ENCODE measurements at places on chromosomes 6 and 20. TPM values are rescaled to one million over a fixed set of nuclear protein-coding genes. Genes with fewer than 3 reads are reported as not detected.

ADGRF5 gene
- 24.5 TPM for total RNA-seq

IPCEF1 gene
- total RNA-seq = 1.6 TPM

SLC12A5 gene
- total RNA-seq = not detected

BPIFB1 gene
- total RNA-seq = not detected

IMPG1 gene
- not detected for total RNA-seq

DNA sequence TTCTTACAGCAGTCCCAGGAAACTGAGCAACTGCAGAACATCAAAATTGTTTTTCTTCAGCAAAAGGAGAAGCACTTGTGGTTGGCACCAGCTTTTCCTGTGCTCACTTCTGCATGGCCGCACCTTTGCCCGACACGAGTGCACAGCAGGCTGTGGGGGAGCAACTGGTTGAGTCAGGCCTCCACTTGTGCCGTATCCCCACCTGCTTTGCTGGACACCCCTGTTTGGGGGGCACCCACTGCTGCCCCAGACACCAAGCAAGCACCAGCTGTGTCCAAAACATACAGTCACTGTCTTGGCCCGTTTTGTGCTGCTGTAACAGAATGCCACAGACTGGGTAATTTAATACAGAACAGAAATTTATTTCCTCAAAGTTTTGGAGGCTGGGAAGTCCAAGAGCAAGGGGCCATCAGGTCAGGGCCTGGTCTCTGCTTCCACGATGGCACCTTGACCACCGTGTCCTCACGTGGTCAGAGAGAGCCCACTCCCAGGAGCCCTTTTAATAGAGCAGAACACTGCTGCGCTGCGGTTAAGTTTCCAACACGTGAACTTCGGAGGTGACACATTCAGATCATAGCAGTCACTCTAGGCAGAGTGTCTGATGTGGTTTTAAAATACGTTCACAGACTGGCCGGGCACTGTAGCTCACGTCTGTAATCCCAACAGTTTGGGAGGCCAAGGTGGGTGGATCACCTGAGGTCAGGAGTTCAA lies 8.7 kb upstream of the GMEB2 start:
- DNase-seq = no peak
- peaks cover 17% of the 10 kb centered on the region for H3K4me1 ChIP-seq
- H3K4me3 ChIP-seq = no peak overlapping the region
- H3K36me3 ChIP-seq = no peaks in the 10 kb centered on the region

DNA sequence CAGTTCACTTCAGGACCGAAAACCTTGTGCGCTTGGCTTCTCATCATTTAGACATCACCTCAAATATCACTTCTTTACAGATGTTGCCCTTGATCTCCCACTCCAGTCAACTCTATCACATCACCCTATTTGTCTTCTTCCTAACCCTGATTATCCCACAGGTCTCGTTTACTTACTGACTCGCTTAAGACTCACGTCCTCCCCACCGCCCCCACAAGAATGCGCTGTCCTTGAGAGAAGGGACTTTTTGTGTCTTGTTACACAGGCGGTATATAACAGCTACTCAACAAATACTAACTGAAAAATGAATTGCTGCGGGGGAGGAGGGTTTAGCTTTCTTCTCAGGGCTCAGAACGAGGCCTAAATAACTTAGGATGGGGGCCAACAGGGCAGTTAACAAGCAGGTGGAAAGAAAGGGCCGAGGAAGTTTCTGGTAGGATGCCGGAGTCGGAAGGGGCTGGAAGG lies 527 bp downstream of the TOMM34 start:
- DNase-seq = no peak
- peak overlapping the region; percentile 78 for H3K27ac ChIP-seq
- peaks cover 19% of the 10 kb centered on the region for H3K36me3 ChIP-seq
- peaks cover 22% of the 10 kb centered on the region for H3K4me1 ChIP-seq

GRCh38 chr6:20286968-20287565 lies 74.8 kb upstream of the MBOAT1 start:
- DNase-seq = no peak
- H3K27ac ChIP-seq = no peak overlapping the region
- H3K36me3 ChIP-seq = no peaks in the 10 kb centered on the region
- no peak overlapping the region for H3K4me3 ChIP-seq
- H3K27me3 ChIP-seq = no peaks in the 10 kb centered on the region
- H3K4me1 ChIP-seq = no peaks in the 10 kb centered on the region

GRCh38 chr20:6074145-6074561 lies 20.3 kb upstream of the LRRN4 start:
- no peak for DNase-seq
- H3K36me3 ChIP-seq = no peaks in the 10 kb centered on the region
- H3K4me3 ChIP-seq = no peak overlapping the region
- peaks cover 11% of the 10 kb centered on the region for H3K4me1 ChIP-seq

GRCh38 chr20:19835533-19836222 lies 77.6 kb downstream of the RIN2 start:
- H3K4me3 ChIP-seq = no peak overlapping the region
- no peaks in the 10 kb centered on the region for H3K27me3 ChIP-seq
- peaks cover 14% of the 10 kb centered on the region for H3K4me1 ChIP-seq
- H3K36me3 ChIP-seq = no peaks in the 10 kb centered on the region

DNA sequence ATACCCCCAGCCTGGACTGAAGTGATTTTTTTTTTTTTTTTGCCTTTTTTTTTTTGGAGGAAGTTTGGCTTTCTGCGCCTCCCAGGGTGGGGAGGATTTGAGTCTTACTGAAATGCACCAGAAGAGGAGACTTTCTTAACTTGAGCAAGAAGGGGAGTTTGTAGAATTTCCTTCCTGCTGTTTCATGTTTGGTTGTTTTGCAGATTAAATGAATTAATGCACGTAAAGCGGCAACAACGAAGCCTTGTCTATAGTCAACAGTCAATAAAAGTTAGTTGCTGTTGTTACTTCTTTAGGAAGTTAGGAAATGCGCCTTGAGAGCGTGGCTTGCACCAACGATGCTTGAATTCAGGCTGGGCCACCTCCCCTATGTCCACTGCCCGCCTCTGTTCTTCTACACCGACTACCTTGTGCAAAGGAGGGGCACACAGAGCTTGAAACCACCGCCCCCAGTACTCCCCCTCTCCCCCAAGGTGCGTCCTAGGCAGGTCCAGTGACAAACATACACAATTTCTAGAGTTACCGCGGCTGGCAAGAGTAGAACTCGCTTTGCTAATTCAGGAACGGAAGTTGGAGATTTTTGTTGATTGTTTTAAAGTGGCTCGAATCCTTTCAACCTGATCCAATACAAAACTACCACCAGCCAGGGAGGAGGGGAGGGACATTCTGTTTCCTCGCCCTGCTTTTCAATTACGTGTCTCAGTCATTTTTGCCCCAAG lies 830 bp upstream of the CYP24A1 start:
- peaks cover 19% of the 10 kb centered on the region for H3K4me1 ChIP-seq
- peak overlapping the region; percentile 18 for H3K4me3 ChIP-seq
- H3K36me3 ChIP-seq = no peaks in the 10 kb centered on the region
- no peak for DNase-seq
- H3K27me3 ChIP-seq = peaks cover 83% of the 10 kb centered on the region

GRCh38 chr6:4301871-4302270 lies 166.5 kb upstream of the ECI2 start:
- H3K36me3 ChIP-seq = no peaks in the 10 kb centered on the region
- H3K4me1 ChIP-seq = no peaks in the 10 kb centered on the region
- H3K27me3 ChIP-seq = no peaks in the 10 kb centered on the region
- no peak overlapping the region for H3K27ac ChIP-seq
- H3K4me3 ChIP-seq = no peak overlapping the region
- DNase-seq = no peak

DNA sequence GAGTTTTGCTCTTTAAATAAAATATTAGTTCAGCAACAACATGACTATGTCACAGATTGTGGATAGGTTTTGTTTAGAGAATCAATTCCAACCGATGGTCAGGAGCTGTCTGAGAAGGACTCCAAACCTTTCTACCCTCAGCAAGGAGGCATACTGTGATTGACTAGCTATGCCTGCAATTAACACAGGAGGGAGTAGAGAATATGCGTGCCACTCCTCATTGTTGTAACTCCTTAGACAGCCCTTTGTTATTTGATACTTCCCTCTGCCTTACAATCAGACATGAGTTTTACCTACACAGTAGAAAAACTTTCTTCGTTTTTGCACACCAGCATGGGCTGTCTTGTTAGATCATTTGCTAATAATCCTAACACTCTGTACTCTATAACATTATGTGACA lies 796.5 kb downstream of the PRIM2 start:
- H3K36me3 ChIP-seq = no peaks in the 10 kb centered on the region
- DNase-seq = no peak
- H3K27ac ChIP-seq = no peak overlapping the region
- no peak overlapping the region for H3K4me3 ChIP-seq
- H3K4me1 ChIP-seq = no peaks in the 10 kb centered on the region

DNA sequence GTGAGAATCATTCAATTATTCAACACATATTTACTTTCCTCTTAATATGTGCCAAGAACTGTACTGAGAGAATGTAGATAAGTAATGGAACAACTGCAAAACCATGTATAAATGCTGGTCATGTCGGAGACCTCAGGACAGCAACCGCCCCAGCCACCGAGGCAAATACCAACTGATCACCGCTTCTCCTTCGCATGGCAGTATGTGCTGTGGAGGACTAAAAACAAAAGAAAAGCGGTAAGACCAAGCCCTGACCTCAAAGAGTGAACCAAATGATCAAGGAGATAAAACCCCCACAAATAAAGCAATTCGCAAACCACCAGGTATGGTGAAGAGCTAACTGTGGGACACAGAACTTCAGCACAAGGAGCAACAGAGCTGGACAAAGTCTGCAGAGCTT lies 104.3 kb downstream of the TRERF1 start:
- H3K27me3 ChIP-seq = no peaks in the 10 kb centered on the region
- DNase-seq = no peak
- H3K27ac ChIP-seq = no peak overlapping the region
- no peaks in the 10 kb centered on the region for H3K4me1 ChIP-seq

GRCh38 chr20:62824476-62825332 lies 7.9 kb downstream of the COL9A3 start:
- H3K36me3 ChIP-seq = no peaks in the 10 kb centered on the region
- peaks cover 19% of the 10 kb centered on the region for H3K4me1 ChIP-seq
- no peak for DNase-seq
- peaks cover 18% of the 10 kb centered on the region for H3K27me3 ChIP-seq
- H3K27ac ChIP-seq = peak overlapping the region; percentile 87
- H3K4me3 ChIP-seq = peak overlapping the region; percentile 58

DNA sequence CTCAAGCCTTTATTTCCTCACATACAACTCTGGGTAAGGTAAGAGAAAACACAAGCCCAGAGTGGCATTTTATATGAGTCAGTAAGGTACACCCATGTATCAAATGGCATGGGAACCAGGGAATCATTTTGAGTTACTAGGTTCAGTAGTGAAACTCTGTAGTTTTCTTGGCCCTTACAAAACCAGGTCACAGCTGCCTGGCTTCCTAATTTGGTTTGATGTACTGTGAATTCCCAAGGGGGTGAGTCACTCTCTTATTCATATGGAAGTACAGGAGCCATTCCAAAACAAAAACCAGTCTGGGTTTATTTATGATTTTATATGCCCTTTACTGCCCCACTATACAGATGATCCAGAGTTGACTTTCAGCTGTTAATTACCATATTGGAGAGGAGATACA lies 70.7 kb downstream of the PDE7B start:
- DNase-seq = no peak
- no peaks in the 10 kb centered on the region for H3K27me3 ChIP-seq
- peaks cover 22% of the 10 kb centered on the region for H3K4me1 ChIP-seq
- no peaks in the 10 kb centered on the region for H3K36me3 ChIP-seq
